Vagina (tissue), 2 donors: ENCODE measurements at places on chromosomes 13 and 19.

GRCh38 chr19:27876489-27876888 is 1336.5 kb downstream of the UQCRFS1 start:
- peak; percentile 54 for DNase-seq

DNA sequence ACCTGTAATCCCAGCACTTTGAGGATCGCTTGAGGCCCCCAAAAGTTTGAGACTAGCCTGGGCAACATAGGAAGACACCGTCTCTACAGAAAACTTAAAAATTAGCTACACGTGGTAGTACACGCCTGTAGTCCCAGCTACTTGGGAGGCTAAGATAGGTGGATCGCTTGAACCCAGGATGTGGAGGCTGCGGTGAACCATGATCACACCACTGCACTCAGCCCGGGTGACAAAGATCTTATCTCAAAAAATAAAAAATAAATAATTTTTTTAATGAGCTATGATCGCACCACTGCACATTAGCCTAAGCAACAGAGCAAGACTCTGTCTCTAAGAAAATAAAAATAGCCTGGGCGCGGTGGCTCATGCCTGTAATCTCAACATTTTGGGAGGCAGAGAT is 6.6 kb downstream of the RCBTB2 start:
- DNase-seq: no peak

DNA sequence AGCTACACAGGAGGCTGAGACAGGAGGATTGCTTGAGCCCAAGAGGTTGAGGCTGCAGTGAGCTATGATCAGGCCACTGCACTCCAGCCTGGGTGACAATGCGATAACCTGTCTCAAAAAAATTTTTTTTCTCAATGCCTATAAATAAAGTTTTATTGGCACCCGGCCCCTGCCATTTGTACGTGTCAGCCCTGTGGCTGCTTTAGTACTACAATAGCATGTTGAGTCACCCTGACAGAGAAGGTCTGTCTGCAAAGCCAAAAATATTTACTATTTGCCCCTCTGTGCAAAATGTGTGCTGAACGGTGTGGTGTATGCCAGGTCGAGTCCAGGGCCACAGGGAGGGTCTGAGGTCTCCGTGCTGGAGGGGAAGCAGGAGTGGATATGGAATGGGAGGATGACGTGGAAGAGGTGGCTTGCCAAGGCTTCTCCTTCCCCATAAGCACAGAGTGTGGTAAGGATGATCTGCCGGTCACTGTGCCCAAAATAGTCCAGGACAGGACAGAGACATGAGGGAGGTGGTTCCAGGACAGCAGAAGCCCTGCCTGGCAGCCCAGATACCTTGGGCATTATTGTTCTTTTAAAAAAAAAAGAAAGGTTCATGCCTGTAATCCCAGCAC is 10.0 kb downstream of the NMRK2 start:
- no peak for DNase-seq

GRCh38 chr19:13993590-13994300 is 12.4 kb downstream of the RFX1 start:
- no peak for DNase-seq

GRCh38 chr13:27466513-27466912 is 16.1 kb upstream of the MTIF3 start:
- no peak for DNase-seq

DNA sequence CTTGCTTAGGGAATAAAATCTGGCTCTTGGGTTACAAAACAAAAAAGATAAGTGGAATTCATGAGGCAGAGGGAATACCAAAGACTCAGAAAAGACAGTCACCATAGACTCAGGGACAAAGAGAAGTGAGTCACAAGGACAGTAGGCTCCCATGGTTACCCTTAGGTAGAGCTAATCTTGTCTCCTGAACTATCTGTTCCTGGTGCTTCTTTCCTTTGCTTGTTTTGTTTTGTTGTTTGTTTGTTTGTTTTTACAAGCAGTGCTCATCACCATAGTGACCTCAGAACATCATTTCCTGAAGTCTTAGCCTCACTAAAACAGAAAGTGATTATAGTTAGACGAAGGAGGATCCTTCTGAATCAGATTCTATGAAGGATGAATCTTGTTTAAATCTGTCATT is 142.3 kb upstream of the SOX21 start:
- DNase-seq: no peak

GRCh38 chr13:98765996-98766519 is 13.6 kb upstream of the SLC15A1 start:
- no peak for DNase-seq

DNA sequence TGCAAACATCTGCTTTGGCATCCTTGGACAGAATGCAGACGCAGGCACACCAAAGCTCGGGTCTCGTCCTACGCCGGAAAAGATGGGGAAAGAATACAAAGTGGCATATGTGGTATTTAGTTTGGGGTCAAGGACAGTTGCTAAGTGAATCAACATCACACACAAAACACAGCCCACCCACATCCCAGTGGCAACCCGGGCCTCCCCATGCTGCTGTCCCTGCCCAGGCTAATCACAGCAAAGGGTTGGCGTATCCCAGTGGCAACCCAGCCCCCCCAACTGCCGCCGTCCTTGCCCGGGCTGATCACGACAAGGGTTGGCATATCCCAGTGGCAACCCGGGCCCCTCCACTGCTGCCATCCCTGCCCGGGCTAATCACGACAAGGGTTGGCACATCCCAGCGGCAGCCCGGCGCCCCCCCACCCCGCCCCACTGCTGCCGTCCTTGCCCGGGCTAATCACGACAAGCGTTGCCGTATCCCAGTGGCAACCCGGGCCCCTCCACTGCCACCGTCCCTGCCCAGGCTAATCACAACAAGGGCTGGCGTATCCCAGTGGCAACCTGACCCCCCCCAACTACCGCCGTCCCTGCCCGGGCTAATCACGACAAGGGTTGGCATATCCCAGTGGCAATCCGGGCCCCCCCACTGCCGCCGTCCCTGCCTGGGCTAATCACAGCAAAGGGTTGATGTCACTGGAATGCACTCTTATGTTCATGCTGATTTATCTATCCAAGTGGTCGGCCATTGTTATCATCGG is 167.8 kb upstream of the SOX1 start:
- DNase-seq: peak; percentile 64

- no peak for DNase-seq
Measured at GRCh38 chr19:13705928-13706447, 58.3 kb upstream of the MRI1 start.

GRCh38 chr13:78786459-78786858 is 127.5 kb upstream of the OBI1 start:
- DNase-seq: no peak

DNA sequence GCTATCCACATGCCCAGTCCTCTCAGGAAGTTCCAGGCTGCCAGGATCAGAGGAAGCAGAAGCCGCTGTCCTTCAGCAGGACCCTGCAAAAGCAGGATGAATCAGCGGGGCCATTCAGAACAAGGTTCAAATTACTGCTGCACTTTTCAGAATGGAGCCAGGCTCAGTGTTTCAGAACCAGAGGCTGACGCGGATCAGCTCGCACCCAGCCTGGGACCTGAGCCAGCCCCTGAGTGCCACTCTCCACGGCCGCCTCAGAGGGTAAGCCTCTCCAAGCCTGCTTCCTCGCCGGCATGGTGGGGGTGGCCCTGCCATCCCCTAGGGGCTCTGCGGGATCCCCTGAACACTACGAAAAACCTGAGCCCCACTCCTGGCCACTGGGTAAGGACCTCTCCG is 24.7 kb downstream of the RASA3 start:
- DNase-seq: no peak

- DNase-seq: no peak
Measured at GRCh38 chr13:107295416-107296140, 727.6 kb upstream of the ARGLU1 start.

DNA sequence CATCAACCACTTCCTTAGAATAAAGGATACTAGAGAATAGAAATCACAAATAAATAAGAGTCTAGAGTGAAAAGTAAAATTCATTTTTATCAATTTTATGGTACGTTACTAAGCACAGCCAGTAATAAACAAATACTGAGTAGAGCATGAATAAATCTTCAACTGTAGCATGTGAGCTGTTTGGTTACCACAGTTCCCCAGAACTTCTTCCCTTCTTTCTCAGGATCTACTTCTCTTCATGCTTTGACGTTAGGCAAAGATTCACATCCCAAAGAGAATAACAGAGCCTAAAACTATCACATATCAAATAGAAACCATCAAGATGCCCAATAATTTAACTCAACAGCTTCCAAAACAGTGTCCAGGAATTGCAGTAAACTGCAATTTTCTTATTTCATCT is 7.4 kb downstream of the RUBCNL start:
- DNase-seq: no peak

GRCh38 chr13:73058432-73058735 is 421 bp upstream of the KLF5 start:
- no peak for DNase-seq

DNA sequence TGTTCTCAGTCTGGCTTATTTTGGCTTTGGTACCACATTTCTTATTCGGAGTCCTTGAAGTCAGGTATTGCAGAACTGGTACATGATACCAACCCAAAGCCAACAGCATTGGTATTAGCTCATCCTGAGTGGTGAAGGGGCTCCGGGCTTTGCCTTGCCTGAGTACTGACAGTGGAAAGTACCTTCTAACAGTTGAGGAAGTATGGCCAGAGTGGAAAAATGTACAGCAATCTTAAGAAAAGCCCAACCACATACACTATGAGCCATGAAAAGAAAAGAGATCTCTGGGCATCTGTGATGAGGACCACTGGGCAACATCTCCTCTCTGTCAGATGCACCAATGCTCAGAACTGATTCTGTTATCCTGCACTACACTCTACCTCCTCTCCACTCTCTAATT is 8.3 kb downstream of the LCP1 start:
- no peak for DNase-seq

DNA sequence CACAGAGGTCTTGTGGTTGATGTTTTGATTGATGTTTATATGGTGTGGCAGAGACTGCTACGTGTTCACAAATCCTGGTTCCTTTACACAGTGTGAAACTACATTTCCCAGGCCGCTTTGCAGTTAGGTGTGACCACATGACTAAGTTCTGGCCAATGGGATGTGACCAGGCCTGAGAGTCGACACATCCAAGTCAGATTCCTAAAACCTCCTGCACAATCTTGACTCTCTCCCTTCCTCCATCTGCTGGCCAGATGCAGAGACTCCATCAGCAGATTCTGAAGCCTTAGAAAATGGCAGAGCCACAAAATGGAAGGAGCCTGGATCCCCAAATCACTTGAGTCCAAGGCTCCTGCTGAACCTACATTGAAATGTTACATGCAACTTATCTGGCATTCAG is 12.6 kb downstream of the CD37 start:
- no peak for DNase-seq

DNA sequence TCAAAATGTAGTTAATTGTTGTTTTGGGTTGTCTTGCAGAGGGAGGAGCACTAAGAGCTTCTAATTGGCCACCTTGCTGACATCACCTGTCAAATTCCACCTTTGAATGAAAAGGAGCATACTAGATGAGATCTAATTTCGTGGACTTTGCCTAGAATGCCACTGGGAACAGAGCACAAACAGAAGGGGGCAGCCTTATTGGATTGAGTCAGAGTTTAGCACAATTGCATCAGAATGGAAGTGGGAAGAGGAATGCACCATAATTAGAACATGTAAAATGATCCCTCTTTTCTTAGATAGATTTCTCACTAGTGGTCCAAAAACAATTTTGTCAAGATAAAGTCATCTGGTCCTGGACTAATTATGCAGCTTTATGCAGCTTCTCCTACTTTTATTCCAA is 1552.2 kb downstream of the PCDH9 start:
- no peak for DNase-seq

DNA sequence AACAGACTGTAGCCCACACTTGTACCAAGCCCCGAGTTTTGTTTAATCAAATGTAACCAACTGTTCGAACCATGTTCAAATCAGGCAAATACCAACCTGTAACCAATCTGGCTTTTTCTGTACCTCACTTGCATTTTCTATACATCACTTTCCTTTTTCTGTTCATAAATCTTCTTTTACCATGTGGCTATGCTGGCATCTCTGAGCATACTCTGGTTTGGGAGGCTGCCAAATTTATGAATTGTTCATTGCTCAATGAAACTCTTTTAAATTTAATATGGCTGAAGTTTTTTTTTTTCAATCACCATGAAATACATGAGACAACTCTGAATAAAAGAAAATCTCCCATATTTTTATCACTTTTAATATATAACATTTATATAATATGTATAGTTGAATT is 256.1 kb downstream of the SLITRK6 start:
- DNase-seq: no peak

GRCh38 chr19:30385666-30386065 is 13.5 kb downstream of the ZNF536 start:
- DNase-seq: no peak

- DNase-seq: no peak
Measured at GRCh38 chr13:79468819-79469218, 12.1 kb upstream of the NDFIP2 start.

- DNase-seq: no peak
Measured at GRCh38 chr13:20525144-20525600, 485 bp downstream of the CRYL1 start.

- no peak for DNase-seq
Measured at GRCh38 chr19:6260376-6260775, 19.4 kb downstream of the MLLT1 start.

GRCh38 chr19:4671185-4671851 is 1.2 kb upstream of the MYDGF start:
- no peak for DNase-seq

DNA sequence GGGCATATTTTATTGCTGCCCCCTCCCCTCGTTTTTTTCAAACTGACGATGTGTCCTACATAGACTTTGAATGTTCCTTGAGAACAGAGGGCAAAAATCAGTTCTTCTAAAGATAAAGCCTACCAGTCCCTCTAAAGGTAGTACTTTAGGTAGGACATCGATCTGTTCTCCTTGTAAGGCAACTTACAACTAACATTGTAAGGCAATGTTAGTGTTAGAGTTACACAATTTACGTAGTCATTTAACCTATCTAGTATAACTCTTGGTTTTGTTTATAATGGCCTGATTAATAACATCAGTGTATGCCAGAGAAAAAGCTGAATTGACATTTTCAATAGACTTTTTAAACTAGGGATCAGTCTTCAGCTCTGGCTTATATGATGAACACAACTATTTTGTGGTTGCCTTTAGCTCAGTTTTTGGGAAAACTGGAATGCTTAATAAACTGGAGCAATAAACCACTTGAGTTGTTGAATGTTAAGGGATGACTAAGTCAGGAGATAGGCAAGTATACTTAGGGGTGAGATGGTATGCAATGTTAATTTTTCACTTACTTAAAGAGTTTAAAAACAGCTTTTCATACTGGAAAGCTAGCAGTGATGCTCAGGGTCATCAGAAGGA is 2.2 kb downstream of the NDFIP2 start:
- DNase-seq: no peak

DNA sequence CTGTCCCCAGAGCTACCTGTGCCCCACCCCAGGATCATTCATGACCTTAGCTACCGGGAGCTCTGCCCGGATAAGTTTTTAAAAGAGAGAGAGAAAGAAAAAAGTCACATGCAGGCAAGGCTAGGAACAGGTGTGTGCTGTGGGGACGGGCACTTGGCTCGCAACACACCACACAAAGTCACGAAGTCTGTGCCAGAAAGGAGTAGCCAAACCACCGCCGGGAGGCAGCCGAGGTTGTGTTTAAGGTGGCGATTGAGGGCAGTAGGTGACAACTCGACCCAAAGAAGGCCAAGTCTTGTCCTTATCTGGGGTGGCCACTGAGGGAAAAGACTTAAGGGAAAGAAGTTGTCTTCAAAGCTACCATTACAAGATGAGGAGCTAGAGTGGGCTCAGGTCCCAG is 4.6 kb upstream of the TSHZ3 start:
- DNase-seq: no peak
